RWPE1 (cell line): ENCODE measurements at places on chromosomes 1 and 21.

- peak; percentile 75 for DNase-seq
Observed at GRCh38 chr1:175887981-175888428, 144.6 kb upstream of the TNR start.

DNA sequence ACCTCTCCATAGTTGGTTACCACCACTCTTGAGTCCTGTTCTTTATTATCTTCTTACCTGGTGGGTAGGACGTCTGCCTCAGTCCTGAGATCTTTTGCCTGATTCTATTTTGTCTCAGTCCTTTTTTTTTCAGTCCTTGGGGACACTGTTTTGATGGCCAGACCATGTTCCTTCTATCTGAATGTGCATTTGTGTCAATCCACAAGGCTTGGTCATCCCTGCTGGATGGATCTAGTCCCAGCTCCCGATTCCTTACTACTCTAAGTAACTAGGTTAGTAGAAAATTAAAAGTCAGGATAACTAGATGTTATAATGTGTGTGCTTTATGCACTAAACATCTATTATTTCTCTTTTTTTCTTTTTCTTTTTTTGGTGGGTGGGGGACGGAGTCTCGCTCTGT, 28.1 kb upstream of the AK4 start:
- no peak for DNase-seq

- DNase-seq, result no peak
Observed at GRCh38 chr1:203754455-203754864, 10.5 kb upstream of the LAX1 start.

DNA sequence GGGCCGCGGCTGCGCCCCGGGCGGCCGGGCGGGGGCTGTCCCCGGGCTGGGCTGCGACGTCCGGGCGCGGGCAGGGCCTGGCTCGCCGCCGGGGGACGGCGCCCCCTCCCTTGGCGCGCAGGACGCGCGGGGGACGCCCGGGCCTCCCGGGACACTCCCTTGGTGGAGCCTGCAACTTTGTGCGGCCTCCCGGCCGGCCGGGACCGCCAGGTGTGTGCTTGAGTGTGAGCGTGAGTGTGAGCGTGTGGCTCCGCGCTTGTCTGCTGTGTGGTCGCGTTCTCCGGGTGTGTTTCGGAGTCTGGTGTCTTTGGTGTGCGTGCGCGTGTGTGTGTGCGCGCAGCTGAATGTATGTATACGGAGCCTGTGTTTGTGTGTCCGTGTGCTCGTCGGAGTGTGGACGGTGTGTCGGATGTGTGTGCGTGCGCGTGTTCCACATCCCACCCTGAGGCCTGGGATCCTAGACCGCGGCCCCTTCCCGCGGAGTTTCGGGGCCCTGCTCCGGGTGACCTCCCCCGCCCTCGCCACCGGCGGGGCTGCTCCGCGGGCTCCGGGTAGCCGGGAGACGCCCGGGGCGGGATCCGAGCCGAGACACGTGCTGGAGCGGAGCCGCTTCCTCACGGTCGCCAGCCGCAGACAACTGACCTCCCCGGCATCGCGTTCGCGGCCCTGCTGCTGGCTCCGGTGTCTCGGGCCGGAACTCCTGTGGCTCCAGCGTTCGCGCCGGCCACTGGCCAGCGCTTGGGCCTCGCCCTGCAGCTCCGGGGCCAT, 1.7 kb downstream of the PTPRU start:
- DNase-seq, result no peak

GRCh38 chr1:171218661-171219060, 29.6 kb upstream of the FMO1 start:
- DNase-seq, result no peak

- DNase-seq, result no peak
Observed at GRCh38 chr1:74534241-74534640, 21.8 kb upstream of the LRRC53 start.
